Aorta (tissue), 5 donors: ENCODE measurements at places on chromosomes 2 and 18.

DNA sequence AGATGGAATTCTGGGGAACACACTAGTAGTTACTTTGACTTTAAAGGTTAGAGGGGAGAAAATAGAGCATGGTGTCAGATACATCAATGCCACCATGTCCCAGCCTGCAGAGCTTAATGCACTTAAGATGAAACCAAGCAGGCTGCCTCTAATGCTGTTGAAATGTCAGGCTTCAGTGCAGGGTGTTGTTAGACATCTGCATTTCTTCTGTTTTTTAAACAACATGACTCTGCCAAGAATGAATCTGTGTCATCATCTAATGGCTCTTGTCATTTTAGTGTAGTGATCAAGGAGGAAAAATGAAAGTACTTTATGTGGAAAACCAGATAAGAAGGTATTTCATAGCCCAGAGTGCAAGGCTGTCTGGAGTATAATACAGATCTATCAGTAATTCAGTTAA lies 29.9 kb downstream of the LYPD1 start:
- H3K27me3 ChIP-seq = no peaks in the 10 kb centered on the region
- no peak overlapping the region for H3K27ac ChIP-seq
- no peaks in the 10 kb centered on the region for H3K4me1 ChIP-seq
- H3K36me3 ChIP-seq = no peaks in the 10 kb centered on the region
- DNase-seq = no peak

- H3K36me3 ChIP-seq = no peaks in the 10 kb centered on the region
- H3K27ac ChIP-seq = no peak overlapping the region
- H3K4me1 ChIP-seq = no peaks in the 10 kb centered on the region
- H3K27me3 ChIP-seq = no peaks in the 10 kb centered on the region
These were observed 112.2 kb upstream of the MEIS1 start for GRCh38 chr2:66322506-66323260.

- no peaks in the 10 kb centered on the region for H3K36me3 ChIP-seq
- DNase-seq = no peak
- H3K4me1 ChIP-seq = no peaks in the 10 kb centered on the region
- H3K27ac ChIP-seq = no peak overlapping the region
- no peaks in the 10 kb centered on the region for H3K27me3 ChIP-seq
These were observed 198.2 kb downstream of the PTGR3 start for GRCh38 chr18:75010689-75011088.

DNA sequence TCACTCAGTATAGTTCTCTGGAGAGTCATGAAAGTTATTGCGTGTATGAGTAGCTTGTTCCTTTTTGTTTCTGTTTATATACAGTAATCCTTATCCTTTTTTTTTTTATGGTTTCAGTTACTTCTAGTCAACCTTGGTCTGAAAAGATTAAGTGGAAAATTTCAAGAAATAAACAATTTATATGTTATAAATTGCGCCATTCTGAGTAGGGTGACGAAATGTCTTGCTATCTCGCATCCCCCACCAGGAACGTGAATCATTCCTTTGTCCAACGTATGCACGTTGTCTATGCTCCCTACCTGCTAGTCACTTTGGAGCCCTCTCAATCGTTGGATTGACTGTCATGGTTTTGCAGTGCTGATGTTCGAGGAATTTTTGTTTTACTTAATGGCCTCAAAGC lies 60.4 kb downstream of the FAM117B start:
- no peak overlapping the region for H3K27ac ChIP-seq
- no peaks in the 10 kb centered on the region for H3K4me1 ChIP-seq
- H3K4me3 ChIP-seq = no peak overlapping the region
- no peaks in the 10 kb centered on the region for H3K27me3 ChIP-seq
- no peaks in the 10 kb centered on the region for H3K36me3 ChIP-seq
- no peak for DNase-seq

DNA sequence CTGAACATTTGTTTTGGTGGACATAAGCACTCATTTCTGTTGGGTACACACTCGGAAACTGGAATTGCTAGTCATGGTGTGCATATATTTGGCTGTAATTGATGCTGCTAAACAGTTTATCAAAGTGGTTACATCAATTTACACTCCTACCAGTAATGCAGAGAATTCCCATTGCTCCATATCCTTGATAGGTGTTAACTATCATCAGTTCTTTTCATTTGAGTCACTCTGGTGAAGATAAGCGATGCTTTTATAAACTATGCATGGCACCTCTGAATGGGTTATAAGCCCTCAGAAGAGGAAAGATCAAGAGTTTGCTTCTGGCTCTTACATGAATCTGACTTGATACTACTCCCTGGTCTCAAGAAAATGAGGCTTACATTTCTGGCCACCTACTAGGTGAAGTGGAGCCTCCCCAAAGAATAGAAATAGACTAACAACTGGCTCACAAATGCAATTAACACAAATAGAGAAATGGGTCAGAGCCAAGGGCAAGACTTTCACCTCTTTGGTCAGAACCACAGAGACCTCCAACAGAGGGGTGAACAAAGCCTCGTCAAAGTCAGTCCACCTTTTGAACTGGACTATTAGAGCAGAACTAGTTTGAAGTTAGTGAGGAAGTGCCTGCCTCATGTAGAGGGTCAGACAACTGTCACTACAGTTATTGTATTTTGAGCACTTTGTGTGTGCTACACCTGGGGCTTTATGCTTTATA lies 15.0 kb upstream of the STK17B start:
- H3K27ac ChIP-seq = no peak overlapping the region
- H3K4me3 ChIP-seq = no peak overlapping the region
- DNase-seq = no peak
- no peaks in the 10 kb centered on the region for H3K4me1 ChIP-seq
- H3K36me3 ChIP-seq = no peaks in the 10 kb centered on the region
- no peaks in the 10 kb centered on the region for H3K27me3 ChIP-seq

DNA sequence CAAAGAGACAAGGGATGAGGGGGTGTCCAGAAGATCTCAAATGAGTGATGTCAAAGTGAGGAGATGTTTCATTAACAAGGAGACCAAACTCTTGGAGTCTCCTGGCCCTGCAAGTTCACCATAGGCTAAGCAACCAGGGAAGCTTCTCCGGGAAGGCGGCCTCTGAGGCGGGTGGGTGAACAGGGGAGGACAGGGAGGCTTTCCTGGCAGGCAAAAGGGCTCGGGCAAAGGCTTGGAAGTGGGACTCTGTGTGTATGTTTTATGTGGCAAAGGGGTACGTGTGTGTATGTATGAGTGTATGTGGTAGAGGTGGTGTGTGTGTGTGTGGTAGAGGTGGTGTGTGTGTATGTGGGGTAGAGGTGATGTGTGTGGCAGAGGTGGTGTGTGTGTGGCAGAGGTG lies 163.9 kb downstream of the DYSF start:
- no peak overlapping the region for H3K27ac ChIP-seq
- H3K4me3 ChIP-seq = no peak overlapping the region
- H3K4me1 ChIP-seq = no peaks in the 10 kb centered on the region
- H3K27me3 ChIP-seq = no peaks in the 10 kb centered on the region
- peak; percentile 57 for DNase-seq
- H3K36me3 ChIP-seq = no peaks in the 10 kb centered on the region

- H3K27ac ChIP-seq = no peak overlapping the region
- H3K27me3 ChIP-seq = no peaks in the 10 kb centered on the region
- no peak for DNase-seq
- no peaks in the 10 kb centered on the region for H3K36me3 ChIP-seq
- H3K4me1 ChIP-seq = no peaks in the 10 kb centered on the region
These were observed 41.7 kb downstream of the AGAP1 start for GRCh38 chr2:235535423-235536130.

GRCh38 chr2:61952288-61952687 lies 46.8 kb downstream of the COMMD1 start:
- no peak overlapping the region for H3K27ac ChIP-seq
- no peak for DNase-seq
- H3K36me3 ChIP-seq = no peaks in the 10 kb centered on the region
- no peaks in the 10 kb centered on the region for H3K4me1 ChIP-seq

- H3K27ac ChIP-seq = no peak overlapping the region
- no peak overlapping the region for H3K4me3 ChIP-seq
- no peak for DNase-seq
These were observed 6.4 kb downstream of the DPYSL5 start for GRCh38 chr2:26854283-26854827.

- DNase-seq = no peak
- H3K4me1 ChIP-seq = peaks cover 3% of the 10 kb centered on the region
- H3K27me3 ChIP-seq = no peaks in the 10 kb centered on the region
- H3K4me3 ChIP-seq = no peak overlapping the region
- H3K27ac ChIP-seq = no peak overlapping the region
These were observed 26.2 kb upstream of the GALNT3 start for GRCh38 chr2:165820296-165820695.

DNA sequence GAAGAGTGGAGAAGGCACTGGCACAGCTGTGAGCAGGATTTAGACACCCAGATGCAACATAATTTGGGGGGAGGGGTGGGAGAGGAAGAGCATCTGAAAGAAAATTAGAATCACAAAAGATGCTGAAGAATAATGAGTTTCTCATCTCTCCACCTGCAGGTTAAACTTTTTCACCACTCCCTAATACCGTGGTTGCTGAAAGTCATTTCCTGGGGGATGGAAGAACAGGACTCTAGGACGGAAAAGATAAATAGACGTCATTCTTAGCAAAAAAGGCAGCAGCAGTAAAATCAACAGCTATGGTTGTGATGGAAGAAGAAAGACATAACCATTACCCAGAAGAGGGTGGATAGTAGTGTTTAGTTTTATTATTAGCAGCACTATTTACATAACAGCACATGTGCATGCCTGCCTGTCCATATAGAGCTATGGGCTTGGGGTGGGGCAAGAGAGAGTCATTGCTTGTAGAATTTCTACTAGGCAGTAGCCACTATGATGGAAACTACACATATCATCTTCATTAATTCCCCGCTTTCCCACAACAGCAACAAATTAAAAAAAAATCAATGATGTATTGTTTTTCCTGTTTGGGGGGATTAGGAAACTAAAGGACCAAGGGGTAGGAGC lies 212.2 kb downstream of the TRIB2 start:
- H3K27me3 ChIP-seq = no peaks in the 10 kb centered on the region
- DNase-seq = no peak
- H3K27ac ChIP-seq = no peak overlapping the region

DNA sequence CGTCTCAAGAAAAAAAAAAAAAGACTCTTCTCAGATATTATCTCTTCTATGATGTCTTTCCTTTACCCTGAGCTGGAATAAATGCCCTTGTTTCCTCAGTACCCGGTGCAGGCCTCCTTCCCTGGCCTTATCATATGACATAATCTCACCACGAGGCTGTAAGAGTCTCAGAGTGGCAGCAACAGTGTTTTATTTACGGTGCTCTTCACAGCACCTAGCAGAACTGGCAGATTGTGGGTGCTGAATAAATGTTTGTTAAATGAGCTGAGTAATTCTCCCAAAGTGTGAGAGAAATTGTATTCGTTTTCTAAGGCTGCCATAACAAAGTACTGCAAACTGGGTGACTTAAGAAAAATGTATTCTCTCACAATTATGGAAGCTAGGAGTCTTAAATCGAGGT lies 82.8 kb upstream of the CD28 start:
- no peak overlapping the region for H3K4me3 ChIP-seq
- no peak for DNase-seq
- H3K27me3 ChIP-seq = no peaks in the 10 kb centered on the region
- no peak overlapping the region for H3K27ac ChIP-seq
- H3K4me1 ChIP-seq = no peaks in the 10 kb centered on the region
- no peaks in the 10 kb centered on the region for H3K36me3 ChIP-seq

GRCh38 chr18:8828300-8828699 lies 122.9 kb downstream of the MTCL1 start:
- peaks cover 2% of the 10 kb centered on the region for H3K36me3 ChIP-seq
- no peak overlapping the region for H3K27ac ChIP-seq

DNA sequence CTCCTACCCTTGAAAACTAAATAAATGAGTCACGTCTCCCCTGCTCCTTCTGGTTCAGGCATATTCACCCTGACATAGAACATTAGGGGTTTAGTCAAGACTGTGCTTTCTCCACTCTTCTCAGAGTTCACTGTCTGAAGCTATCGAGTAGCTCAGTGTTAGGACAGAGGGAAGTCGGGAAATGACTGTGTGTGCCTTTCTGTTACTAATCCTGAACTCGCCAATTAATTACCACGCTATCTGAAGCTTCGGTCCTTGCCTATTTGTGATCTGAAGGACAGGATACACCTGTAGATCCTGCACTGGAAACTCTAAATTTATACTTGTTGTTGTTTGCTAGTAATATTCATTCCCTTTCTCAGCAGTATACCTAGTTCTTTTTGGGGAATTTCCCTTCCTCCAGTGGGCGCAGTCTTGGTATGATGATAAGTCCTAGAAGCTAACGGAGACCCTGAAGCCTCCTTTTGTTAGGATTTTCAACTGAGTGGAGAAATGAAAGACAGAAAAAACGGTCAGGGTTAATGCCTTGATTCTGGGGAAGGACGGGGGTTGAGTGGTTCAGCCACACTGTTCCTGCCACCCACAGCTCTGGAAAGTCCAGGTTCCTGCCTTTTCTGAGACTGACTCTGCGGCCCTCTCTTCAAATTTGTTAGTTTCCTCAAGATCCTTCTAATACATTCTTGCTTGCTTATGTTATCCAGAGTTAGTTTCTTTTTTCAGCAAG lies 218.0 kb downstream of the DLGAP1 start:
- no peaks in the 10 kb centered on the region for H3K27me3 ChIP-seq
- DNase-seq = no peak
- H3K27ac ChIP-seq = no peak overlapping the region
- H3K4me1 ChIP-seq = peaks cover 3% of the 10 kb centered on the region
- H3K4me3 ChIP-seq = no peak overlapping the region

DNA sequence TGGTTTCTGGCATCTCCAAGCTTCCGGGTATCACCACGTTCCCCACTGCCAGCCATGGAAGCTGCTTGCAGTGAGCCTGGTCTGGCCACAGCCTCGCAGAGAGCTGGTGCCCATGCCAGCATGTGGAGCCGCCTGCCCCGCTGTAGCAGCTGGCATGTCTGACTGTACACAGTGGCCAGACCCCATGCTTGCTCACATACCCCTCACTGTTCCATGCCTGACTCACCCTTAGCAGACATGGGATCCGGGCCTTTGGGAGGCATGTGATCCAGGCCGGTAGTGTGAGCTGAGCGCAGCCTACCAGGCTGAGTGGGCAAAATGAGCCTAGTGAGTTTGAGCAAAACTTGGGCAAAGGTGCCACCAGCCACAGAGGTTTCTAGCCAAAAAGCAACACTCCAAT lies 18.8 kb upstream of the RPRD1A start:
- H3K4me3 ChIP-seq = no peak overlapping the region
- no peaks in the 10 kb centered on the region for H3K27me3 ChIP-seq
- H3K36me3 ChIP-seq = no peaks in the 10 kb centered on the region
- no peak overlapping the region for H3K27ac ChIP-seq
- H3K4me1 ChIP-seq = no peaks in the 10 kb centered on the region

GRCh38 chr18:8705238-8705960 lies at the start of gene MTCL1:
MTCL1 (plus strand) TSS chr18:8705556; CDS start chr18:8705661, 105 bp downstream.
- peak; percentile 81 for DNase-seq
- H3K27me3 ChIP-seq = no peaks in the 10 kb centered on the region
- H3K27ac ChIP-seq = peak within 1 kb of the TSS; percentile 65
- no peaks in the 10 kb centered on the region for H3K36me3 ChIP-seq
- H3K4me1 ChIP-seq = no peaks in the 10 kb centered on the region

GRCh38 chr2:84474176-84474575 lies 15.1 kb upstream of the SUCLG1 start:
- H3K4me1 ChIP-seq = no peaks in the 10 kb centered on the region
- no peaks in the 10 kb centered on the region for H3K27me3 ChIP-seq
- no peak overlapping the region for H3K27ac ChIP-seq
- DNase-seq = no peak

GRCh38 chr18:56559044-56559443 lies 79.3 kb downstream of the TXNL1 start:
- no peak overlapping the region for H3K4me3 ChIP-seq
- no peaks in the 10 kb centered on the region for H3K27me3 ChIP-seq
- no peak overlapping the region for H3K27ac ChIP-seq
- H3K36me3 ChIP-seq = no peaks in the 10 kb centered on the region
- no peaks in the 10 kb centered on the region for H3K4me1 ChIP-seq

GRCh38 chr2:230589497-230590015 lies 123.1 kb upstream of the CAB39 start:
- DNase-seq = no peak
- H3K36me3 ChIP-seq = no peaks in the 10 kb centered on the region
- no peak overlapping the region for H3K4me3 ChIP-seq
- no peaks in the 10 kb centered on the region for H3K27me3 ChIP-seq
